ENCODE measurements at places on chromosomes 1 and 21.

DNA sequence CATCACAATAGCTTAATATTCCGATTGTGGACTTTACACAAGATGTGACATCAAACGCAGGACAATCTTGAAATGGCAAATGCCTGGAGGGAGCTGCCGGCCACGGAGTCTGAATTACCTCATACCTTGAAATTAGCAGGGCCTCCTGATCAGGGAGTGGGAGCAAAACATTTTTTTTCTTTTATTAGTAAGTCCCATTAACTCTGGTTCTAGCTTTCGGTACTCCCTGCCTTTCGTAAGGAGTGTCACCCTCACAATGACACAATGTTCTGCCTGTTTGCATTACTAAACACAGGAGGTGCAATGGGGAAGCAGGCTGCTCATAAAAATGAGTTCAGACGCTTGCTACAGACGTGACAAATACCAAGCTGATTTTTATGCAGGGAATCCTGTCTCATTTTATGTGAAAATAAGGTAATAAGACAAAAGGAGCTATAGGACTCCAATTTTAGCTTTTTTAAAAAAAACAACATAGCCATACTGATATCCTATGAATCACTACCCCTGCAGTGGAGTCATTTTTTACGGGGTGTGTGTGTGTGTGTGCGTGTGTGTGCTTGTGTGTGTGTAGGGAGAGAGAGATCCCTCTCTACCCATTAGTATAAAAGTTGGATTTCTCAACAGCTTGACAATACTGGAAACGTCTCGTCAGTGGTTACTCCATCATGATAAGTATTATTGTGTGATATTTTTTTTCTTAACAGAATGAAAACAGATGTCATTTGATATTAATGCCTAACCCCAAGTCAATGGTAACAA, 205.1 kb upstream of the RUNX1 start:
- peak; percentile 8 for DNase-seq

- no peak for DNase-seq
Observed at GRCh38 chr1:25784575-25785051, 15.4 kb upstream of the SELENON start.

DNA sequence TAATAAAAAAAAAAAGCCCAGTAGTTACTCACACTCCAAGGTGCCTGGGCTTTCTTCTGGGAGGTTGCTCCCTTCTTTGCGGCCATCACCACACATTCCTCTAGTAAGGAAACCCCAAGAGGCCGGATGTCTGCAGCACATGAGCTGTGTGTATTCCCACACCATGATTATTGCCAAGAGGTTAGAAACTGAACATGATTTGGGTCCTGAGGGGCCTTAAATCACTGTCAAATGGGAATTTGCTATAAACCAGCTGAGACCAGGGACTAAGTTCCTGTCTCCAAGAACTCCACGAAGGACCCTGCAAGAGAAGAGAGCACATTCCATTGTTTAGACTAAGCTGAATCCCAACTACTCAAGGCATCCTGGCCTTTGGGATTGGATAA, 85.3 kb upstream of the SSX2IP start:
- DNase-seq, result no peak

DNA sequence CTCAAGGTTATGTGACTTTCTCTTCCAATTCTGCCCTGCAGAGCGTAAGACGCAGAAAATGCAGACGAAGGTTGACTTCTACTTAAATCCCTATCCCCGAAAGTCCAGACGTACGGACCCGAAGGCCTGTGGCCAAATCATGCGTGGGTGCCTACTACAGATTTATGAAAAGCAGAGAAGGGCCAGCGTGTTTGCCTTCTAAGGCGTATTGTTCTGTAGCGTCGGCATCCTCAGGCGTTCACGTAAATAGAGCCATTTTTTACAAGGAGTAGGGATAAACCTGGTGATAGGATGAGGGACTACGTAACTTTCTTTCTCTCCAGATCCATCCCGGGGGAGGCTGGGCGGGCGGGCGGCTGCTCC, 222 bp upstream of the GIPC2 start:
- DNase-seq, result no peak

DNA sequence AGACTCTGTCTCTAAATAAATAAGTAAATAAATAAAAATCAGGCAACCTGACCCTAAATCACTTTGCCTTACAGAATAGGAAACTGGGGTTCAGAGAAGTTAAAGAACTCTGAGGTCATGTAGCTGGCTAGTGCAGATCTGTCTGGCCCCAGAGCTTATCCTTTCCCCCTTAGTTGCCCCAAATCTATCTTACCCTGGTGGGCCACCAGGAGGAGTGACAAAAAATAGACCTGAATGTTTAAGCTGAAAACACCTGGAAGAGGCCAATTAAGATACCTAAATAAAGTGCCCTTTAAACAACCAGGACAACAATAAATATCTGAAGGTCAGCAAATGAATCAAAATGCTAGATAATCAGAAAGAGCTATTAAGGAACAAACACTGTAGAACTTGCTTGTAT, 59.7 kb downstream of the TEX35 start:
- DNase-seq, result no peak

GRCh38 chr1:29502225-29502910, 266.0 kb downstream of the PTPRU start:
- DNase-seq, result no peak

- DNase-seq, result no peak
Observed at GRCh38 chr21:29677326-29677725, 262.5 kb downstream of the GRIK1 start.

- DNase-seq, result no peak
Observed at GRCh38 chr21:33942426-33942825, 26.8 kb upstream of the ATP5PO start.

DNA sequence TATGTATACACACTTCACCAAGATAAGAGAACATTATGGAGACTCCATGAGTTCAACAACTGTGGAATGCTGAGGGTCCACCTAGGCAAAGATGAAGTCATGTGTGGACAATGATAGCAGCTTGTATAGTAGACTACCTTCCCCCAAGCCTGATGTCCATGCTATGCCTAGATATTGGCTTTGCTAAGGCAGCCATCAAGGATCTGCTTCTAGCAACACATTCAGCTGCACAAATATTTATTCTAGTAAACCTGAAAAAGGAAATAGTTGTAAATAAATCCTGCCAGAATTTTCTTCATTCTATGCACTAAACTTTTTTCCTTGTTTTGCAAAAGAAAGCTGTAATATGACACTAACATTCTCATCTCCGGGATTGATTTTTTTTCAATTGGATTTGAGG, 7.0 kb upstream of the LPAR3 start:
- no peak for DNase-seq

- DNase-seq, result no peak
Observed at GRCh38 chr1:168428063-168428731, 115.6 kb downstream of the XCL2 start.

DNA sequence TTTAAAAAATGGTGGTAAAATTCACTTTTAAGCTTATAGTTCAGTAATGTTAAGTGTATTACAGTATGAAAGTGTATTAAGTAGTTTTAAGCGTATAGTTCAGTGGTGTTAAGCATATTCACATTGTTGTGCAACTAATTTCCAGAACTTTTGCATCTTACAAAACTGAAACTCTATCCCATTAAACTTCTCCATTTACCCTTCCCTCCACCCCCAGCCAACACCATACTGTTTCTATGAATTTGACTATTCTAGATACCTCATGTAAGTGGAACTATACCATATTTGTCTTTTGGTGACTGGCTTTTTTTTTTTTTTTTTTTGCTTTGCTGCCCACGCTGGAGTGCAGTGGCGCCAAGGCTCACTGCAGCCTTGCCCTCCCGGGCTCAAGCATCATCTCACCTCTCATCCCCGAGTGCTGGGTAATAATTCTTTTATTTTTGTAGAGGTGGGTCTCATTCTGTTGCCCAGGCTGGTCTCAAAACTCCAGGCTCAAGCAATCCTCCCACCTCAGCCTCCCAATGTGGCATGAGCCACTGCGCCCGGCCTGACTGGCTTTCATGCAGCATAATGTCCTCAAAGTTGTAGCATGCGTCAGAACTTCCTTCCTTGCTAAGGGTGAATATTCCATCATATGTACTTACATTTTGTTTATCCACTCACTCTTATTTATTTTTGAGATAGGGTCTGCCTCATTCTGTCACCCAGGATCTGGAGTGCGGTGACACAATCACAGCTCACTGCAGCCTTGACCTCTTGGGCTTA, 45.1 kb upstream of the BMP8B start:
- DNase-seq, result no peak

DNA sequence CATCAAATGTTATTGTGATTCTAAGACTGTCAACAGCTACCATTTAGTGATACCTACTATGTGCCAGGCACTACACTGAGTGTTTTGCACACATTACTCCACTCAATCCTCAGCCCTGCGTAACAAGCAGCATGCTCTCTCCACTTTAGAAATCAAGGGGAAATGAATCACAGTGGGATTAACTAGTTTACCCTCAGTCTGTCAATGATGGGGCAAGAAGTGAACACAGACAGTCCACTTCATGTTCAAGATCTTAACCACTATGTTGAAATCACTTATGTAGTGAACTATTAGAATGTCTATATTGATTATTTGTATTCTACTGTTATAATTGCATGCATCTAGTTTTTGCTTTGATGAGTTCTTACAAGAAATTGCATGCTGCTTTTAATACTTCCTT, 165.3 kb downstream of the LTN1 start:
- DNase-seq, result no peak

DNA sequence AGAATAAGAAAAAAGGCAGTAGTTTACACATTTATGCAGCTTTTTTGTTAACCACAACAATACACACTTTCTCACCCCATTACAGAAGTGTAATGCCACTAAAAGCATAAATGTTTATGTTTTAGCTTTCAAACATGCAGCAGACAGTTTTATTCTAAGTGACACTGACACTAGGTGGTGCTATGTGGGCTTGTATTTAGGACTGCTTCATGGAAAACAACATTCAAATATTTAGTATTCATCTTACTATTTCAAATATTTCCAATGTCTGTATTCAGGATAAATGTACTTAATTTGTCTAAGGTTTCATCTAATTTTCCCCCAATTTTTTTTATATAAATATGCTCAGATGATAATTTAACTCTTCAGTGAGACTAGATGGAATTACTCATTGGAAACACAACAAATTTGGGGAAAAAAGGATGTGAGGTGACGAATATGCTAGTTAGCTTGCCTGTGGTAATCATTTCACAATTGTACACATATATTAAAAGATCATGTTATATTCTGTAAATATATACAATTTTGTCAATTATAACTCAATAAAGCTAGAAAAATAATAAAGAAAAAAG, 71.4 kb downstream of the USP1 start:
- peak; percentile 57 for DNase-seq

- no peak for DNase-seq
Observed at GRCh38 chr1:117346206-117346928, 20.9 kb upstream of the MAN1A2 start.

DNA sequence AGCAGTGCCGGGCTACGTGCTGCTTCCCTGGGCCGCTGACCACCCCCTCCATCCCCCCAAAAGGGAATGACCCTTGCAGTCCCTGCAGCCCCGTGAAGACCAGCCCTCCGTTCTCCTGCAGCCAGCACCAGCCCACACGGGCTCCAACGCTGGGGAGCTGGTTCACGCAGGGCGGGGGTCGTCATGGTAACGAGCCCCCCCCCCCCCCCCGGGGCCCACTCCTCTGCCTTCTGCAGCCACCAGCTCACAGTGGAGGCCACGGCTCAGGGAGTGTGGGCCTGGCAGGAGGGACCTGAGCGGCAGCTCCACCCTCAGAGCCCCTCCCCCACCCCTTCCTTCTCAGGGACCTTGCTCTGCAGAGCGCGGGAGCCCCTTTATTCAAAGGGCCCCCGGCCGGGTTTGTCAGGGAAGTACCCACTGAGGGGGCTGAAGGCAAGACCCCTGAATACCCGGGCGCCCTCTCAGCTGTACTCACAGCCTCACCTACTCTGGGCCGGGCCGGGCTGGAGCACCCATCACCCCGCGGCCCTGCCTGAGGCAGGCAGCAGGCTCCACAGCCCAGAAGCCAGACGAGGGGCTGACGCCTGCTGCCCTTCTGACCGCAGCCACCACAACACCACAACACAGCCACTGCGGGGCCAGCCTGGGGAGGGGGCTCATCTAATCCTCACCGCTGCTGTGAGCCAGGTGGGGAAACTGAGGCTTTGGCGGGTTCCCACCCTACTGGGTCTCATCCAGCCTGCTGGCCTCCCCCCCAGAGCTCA, 12.6 kb downstream of the MEGF6 start:
- no peak for DNase-seq

GRCh38 chr1:68188060-68188538, 44.2 kb downstream of the WLS start:
- DNase-seq, result no peak

DNA sequence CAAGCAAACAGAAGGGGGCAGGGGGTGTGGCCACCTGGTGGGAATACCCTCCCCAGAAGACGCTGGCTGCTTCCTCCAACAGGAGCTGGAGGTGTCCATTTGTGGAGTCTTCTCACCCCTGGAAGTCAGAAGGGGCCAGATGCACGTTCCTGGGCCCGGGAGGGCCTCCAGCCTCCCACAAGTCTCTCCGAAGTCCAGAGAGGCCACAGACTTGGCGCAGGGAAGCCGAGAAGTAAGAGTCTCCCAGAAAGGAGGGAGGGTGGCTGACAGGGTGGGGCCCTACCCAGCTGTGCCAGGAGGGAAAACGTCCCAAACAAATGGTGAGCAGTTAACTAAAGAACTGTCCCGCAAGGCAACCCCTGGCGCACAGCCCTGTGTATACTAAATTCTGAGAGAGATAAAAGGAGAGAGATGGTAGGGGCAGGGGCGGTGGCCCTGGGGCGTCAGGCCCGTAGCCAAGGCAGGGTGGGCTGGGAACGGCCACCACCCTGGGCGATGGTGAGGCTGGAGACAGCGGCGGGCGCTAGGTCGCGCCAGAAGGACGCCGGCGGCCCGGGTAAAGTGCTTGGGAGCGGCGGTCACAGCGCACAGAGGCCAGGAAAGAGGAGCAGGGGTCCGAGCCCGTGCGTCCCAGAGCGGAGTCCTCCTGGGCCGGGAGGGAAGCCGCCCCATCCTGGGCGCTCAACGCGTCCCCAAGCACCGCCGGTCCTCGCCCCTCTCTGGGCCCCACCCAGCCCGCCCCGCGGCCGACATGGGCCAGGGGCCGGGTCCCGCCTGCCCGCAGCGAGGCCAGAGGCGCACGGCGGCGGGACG, 1.2 kb downstream of the CHD5 start:
- no peak for DNase-seq

DNA sequence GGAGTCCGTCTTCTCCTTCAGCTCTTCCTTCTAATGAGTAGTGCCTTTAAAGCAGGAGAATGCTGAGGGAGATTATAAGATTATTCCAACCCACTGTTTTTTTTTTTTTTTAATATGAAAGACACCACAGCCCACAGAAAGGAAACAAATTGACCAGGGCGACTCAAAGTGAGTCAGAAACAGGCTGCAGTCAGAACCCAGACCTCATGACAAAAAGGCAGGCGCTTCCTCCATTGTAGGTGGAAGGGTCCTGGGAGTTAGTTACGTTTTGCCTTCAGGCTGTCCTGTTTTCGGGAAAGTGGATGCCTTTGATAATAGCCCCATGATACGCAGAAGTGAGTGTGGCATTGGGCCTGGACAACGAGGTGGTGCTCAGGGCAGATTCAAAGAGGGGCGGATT, 21.0 kb downstream of the PLXNA2 start:
- DNase-seq, result no peak

DNA sequence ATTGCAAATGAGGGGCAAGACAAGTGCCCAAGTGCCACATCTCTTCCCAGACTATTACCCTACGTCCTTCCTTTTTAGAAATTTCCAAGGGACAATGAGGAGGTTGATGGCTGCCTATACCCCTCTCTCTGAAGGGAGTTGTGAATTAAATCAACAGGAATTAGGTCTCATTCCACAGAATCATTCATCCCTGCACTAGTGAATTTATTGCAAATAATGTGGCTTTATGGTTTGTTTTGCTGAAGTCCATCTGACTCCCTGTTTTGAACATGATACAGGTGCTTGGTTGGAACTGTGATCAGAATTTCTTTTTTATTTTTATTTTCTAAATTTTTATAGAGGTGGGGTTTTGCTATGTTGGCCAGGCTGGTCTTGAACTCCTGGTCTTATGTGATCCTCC, 34.3 kb upstream of the THEM4 start:
- DNase-seq, result no peak
